CD4-positive, alpha-beta T cell treated with Interleukin-15 for 1 hour (primary cell): ENCODE measurements at places on chromosomes 11 and 22.
A peak's percentile ranks its signal among the peaks of the same experiment; 100 is the strongest.

DNA sequence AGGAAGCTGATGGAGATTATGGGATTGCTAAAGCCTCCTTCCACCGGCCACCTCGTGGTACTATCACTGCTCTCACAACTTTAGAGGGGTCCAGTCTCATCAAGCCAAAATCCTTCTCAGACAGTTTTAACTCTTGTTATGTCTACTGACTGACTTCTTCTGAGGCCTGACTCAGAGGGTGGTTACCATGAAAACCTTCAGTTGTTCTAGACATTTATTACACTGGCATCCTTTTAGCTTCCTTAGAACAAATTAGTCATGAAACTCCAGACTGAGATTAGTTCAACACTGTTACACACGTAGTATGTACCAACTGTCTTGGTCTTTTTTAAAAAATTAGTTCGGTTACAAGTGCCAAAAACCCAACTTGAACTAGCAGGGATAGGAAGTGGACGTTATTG is 7.5 kb downstream of the DIXDC1 start:
- DNase-seq = no peak

- DNase-seq = no peak
Measured at GRCh38 chr11:16969010-16969999, 44.9 kb downstream of the PLEKHA7 start.

DNA sequence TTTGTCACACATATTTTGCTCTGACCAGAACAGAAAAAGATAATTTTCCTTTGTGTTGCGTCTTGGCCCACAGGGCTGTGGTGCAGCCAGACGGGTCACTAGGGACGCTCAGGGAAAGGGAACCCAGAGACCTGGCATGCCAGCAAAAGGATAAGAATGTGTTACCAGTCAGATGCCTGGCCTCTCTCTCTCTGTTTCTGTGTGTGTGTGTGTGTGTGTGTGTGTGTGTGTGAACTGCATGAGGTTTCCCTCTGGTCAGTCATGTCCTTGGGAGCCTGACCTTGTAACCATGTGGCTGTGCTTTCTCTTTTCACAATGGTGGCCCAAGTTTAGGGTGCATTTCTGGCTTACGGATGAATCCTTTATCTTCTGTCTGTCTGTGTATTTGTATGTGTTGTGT is 25.4 kb downstream of the CCKBR start:
- DNase-seq = no peak

- peak; percentile 58 for DNase-seq
Measured at GRCh38 chr22:46777609-46777970, 15.1 kb downstream of the TBC1D22A start.

- peak; percentile 82 for DNase-seq
Measured at GRCh38 chr22:36409911-36410756, 22.4 kb upstream of the MYH9 start.

DNA sequence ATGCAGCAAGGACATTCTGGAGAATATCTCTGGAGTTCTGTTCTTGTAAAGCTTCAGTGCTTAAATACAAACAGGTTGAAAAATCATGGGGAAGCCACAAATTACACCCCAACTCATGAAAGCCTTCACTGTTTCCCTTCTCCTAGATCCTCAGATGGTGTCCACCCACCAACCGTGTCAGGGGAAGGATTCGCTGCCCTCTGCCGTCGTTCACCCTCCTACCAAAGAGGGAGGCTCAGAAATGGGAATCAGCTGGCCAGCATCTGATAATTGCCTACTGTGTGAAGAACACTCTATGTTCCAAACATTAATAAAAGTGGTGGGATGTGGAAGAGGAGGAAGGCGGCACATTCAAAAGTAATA is 7.4 kb upstream of the HEPACAM start:
- DNase-seq = no peak

DNA sequence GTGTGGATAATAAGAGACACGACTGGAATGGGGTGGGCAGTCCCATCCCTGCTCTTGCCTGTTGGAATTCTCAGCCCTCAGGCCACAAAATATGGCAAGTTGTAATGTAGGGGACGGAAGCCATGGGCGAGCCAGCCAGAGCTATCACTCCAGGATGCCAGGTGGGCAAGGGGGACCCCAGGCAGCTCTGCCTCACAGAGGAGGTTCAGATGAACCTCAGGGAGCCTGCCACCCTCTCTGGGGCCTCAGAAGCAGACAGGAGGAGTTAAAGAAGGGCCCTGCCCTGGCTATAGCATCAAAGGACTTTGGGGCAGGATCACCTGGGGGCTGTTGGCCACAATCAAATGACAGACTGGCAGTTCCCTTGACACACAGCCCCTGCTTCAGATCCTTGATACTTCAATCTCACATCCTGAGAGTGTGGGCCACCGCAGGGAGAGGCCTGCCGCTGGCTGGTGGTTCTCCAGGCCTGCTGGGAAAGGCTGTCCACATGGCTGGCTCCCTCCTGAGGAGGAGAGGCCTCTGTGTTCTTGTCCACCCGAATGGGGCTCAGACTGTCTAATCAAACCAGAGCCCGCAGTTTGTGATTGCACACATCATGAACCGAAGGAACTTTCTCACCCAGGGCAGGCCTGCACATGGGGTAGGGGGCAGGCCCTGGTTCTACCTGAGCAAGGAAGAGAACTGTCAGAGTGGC is 31.4 kb downstream of the IGLL1 start:
- DNase-seq = no peak

GRCh38 chr11:44755556-44756523 is 29.1 kb downstream of the TSPAN18 start:
- no peak for DNase-seq
